CD4-positive, alpha-beta T cell (primary cell): ENCODE measurements at places on chromosomes 5 and 9. TPM values are rescaled to one million over a fixed set of nuclear protein-coding genes. Genes with fewer than 3 reads are reported as not detected.

- no peaks in the 10 kb centered on the region for H3K36me3 ChIP-seq
- no peak for DNase-seq
- H3K4me3 ChIP-seq: no peak overlapping the region
- H3K4me1 ChIP-seq: no peaks in the 10 kb centered on the region
- no peaks in the 10 kb centered on the region for H3K27me3 ChIP-seq
Observed at GRCh38 chr5:154145268-154145667, 45.3 kb upstream of the GALNT10 start.

DNA sequence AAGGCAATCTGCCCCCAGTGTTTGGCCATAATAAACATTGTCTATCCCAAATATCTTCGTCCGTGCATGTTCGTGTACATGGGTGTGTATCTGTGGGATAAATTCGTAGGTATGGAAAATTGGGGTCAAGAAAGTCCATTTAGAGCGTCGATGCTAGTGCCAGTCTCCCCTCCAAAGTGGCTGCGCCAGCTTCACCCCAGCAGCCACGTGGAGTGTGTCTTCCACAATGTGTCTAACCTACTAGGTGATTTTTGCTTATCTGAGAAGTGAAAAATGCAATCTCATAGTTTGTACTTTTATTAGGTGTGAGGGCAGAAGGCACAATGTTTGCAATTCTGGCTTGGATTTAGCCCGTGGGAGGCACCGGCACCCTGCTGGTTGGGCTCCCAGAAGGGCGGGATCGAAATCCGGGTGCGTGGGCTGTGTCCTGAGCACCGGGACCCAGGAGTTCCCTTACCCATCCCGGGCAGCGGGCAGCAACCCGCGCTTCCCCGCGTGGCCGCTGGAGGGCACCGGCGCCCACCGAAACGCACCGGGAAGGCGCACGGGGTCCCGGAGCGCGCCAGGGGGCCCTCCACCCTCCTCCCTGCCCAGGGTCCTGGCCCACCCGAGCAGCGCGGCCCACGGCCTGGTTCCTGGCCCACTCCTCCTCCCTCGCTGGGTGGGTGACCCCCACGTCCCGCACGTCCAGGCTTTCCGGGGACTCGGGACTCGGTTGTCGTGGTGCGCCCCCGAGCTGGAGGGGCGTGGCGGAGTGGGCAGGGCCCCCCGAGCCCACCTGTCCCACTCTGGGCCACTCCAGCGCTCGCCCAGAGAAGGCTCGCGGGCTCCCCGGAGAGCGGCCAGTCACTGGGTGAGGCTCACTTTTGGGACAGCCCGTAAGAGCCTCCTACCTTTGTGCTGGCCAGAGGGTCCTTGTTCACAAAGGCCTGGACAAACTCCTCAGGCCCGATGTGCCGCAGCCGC is 55.4 kb upstream of the RNF130 start:
- no peaks in the 10 kb centered on the region for H3K36me3 ChIP-seq
- H3K4me1 ChIP-seq: peaks cover 3% of the 10 kb centered on the region
- H3K27me3 ChIP-seq: no peaks in the 10 kb centered on the region

GDA gene
- not detected for total RNA-seq

DNA sequence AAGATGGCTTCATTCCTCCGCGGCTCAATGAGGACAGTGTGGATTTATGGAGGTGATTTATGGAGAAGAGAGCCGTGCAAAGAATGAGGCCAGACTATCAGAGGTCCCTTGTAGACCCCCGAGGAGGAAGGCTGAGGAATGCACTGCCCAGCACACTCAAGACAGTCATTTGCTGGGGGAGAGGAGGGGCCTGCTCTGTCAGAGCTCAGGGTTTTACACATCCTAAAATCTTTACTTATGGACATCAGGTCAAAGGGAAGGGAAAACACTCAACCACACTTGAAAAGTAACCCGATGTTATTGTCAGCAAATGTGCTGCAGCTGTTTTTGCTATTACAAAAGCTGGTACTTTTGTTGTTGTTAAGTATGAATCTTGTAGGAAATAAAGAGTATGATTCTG is 289.5 kb downstream of the SLIT3 start:
- no peaks in the 10 kb centered on the region for H3K36me3 ChIP-seq
- DNase-seq: no peak
- no peak overlapping the region for H3K27ac ChIP-seq
- no peaks in the 10 kb centered on the region for H3K4me1 ChIP-seq

GFI1B gene
- not detected for total RNA-seq
